ENCODE measurements at places on chromosomes 1 and 21.
A peak's percentile ranks its signal among the peaks of the same experiment; 100 is the strongest.

DNA sequence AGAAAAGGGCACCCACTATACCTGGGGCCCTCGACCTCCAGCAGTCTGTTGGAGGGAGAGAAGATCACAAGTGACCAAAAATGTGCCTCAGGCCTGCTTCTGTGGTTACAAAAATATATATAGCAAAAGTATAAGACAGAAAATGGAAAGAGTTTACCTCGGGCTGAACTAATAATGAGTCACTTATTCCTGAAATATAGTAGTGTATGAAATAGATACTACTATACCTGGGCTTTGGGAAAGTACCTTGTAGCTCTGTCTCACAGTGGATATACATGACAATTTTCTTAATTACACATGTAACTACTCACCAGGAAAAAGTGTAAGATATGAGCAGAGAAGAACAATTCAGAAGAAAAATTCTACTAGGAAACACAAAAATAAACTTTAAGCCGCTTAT is 7.3 kb upstream of the APCS start:
- DNase-seq = no peak

DNA sequence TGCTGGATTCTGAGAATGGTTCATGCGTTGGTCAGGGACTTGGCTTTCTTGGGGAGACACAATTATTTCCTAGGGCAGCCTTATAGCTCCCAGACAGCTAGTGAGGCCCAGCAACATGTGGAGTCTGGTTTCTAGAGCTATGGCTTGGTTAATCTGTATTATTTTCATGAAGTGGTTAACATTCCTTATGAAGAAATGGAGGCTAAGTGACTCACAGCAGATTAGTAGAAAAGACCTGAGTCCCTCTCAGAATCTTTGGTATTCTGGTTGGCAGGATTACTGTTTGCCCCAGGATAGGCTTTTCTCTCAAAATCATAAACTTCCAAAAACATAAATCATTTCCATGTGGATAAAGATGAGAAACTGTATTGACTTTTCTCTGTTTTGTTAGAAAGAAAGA is 42.3 kb downstream of the DUSP10 start:
- DNase-seq = no peak

DNA sequence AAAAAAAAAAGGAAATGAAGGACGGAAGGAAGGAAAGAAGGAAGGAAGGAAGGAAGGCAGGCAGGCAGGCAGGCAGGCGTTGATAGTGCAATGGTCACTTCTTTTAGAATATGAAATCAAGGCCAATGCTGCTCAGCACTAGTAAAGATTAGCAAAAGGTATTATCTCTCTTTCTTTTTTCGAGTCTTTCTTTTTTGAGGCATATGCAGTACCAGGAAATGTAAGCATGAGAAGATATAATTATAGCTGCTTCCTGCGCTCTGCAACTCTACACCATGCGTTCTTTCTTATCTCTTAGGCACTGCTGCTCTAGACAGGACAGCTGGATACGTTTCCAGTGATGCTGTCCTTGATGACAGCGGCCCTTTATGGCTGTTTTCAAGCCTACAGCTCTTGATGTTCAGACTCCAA is 1512.5 kb upstream of the B3GALT2 start:
- DNase-seq = no peak

DNA sequence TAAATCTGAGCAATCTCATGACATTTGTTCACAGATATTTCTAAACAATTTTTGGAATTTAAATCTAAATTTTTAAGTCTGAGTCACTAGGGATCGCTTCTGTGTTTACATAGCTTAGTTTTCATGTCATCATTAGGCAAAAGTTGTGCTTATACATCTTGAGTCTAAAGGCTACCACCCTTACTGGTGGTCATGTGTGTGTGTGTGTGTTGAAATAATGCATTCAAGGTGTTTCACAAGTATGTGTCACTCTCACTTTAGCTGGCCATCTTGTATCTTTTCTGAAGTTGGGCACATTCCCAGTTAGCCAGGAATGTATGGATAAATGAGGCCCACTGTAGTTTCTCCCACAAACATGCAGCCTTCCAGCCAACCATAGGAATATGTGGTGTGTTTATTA is 1162.5 kb upstream of the PRMT6 start:
- no peak for DNase-seq

- no peak for DNase-seq
These were observed 39.1 kb downstream of the KANK4 start for GRCh38 chr1:62280150-62280549.

DNA sequence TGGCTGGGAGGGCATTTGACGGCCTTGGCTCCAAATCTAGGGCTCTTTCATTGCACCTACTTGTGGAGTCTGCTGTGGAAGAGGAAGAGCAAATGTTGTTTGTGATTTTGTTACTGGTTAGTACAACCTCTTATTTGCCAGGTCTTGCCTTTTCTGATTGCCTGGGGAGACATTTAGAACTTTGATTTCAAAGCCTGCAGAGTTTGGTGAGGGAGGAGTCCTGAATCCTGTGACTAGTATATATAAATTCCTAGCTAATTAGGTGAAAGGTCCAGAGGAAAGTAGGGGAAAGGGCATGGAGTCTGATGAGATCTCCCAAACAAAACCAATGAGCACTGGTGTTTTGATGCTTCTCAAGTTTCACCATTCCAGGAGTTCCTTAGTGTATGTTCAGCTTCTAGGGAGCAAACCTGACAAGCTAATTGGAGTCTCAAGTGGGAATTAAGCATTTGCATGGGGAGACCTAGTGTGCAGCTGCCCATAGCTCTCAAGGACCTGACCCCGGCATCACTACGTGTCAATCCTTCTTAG is 5.1 kb upstream of the HMGCS2 start:
- no peak for DNase-seq

GRCh38 chr1:44016041-44016889 is 15.0 kb downstream of the SLC6A9 start:
- no peak for DNase-seq

DNA sequence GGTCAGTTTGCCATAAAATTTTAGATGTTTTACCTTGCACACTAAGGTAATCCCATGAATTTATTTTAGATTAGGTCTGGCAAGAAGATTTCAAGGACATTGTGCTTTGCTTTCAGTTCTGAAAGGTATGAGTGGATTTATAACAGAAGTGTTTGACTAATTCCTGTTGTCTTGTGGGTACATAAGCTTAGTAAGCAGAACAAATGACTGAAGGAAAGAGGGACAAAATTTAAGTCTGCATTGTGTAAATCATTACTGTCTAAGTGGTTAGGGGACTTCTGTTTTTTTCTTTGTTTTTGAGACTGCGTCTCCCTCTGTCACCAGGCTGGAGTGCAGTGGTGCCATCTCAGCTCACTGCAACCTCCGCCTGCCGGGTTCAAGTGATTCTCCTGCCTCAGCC is 60.1 kb downstream of the PKN2 start:
- DNase-seq = no peak

- no peak for DNase-seq
These were observed 804.8 kb downstream of the USP25 start for GRCh38 chr21:16534408-16535101.

DNA sequence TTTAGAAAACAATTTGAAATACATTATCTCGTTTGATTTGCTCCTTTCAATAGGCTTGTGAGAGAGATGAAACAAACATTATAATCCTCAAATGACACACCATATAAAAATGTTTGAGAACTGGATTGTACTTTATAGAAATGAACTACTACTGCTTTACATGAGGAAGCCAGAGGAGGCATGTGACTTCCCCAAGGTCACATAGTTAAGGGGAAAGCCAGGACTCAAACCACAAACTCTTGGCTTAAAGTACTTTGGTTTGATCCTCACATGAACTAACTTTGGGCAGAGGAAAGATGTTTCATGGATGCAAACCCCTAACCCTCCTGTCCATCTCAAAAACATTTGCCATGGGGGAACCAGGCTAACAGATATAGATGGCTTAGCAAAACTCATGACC is 4.7 kb downstream of the ARHGEF11 start:
- DNase-seq = no peak

DNA sequence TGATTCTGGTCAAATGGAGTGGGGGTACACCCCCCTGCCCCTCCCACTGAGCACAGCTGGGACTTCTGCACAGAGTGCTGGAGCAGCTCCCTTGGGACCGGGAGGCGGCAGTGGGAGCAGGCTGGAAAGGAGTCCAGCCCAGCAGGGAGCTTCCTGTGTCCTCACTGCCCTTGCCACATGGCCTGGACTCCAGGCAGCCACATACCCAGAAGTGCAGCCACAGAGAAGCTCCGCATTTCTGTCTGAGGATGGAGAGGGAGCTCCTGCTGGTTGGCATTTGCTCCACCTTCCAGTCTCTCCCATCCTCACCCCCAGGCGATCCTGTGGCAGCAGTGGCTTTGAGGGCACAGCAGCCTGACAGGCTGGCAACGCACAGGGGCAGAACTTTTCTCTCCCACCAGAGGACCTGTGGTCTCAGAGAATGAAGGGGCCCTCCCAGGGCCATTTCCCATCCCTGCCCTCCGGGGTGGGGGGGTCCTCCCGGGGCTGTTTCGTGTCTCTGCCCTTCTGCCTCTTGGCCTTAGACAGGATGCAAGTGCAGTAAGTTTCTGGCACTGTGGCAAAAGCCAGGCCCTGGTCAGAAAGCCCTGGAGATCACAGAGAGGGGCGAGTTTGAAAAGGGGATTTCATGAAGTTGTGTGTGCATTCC is 103.6 kb upstream of the COL6A1 start:
- no peak for DNase-seq

- DNase-seq = no peak
These were observed 4.6 kb downstream of the KLHDC8A start for GRCh38 chr1:205351984-205352713.

DNA sequence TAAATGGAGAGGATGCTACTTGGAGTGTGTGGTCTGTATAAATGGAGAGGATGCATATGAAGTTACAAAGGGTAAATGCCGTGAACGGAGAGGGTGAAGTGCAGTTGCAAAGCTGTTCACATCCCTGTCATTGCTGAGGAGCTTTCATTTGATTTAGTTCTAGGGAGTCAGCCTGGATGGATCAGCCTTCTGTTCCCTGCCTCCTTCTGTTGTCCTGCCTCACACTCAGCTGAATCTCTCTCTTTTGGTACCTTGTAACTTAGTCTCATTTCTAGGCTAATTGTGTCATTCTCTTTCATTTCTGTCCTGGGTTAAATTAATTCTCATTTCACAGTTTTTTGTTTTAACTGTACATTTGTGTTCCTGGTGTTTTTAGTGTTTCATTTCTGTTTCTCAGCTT is 133.2 kb upstream of the COL6A1 start:
- DNase-seq = no peak

DNA sequence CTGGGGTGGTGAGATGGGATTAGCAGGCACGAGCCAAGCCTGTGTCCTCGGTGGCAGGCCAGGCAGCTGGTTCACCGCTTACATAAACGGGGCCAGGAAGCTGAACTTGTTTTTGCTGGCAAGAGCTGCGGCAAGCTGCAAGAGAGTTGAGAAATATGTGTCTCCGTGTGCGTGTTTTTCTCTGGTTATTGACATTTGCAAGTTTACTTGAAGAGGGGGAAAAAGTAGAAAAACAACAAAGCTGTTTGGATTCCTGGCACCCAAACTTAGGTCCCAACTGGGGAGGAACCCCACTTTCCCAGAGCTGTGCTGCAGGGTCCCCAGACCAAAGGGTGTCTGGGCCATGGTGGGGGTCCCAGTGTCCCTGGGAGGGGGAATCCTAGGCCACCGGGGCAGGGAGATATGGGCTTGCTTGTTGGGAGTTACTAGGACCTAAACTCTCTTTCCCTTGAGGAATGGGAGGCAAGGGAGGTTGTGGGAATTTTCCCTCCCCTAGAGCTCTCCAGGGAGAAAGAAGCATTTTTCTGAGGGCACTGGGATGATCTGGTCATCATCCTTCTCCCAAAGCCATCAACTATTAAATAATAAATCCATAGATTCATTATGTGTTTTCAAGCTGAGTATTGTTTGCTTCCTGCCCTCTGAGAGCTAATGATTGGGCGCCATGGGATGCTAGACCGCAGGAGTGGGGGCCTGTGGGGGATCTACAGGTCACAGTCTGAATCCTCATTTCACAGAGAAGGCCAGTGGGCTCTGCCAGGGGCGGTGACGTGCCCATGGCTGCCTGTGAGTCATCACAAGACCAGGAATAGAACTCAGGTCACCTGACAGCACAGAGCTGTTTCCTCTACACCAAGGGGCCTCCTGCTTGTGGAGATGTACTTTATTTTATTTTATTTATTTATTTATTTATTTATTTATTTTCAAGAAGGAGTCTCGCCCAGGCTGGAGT is 14.8 kb downstream of the IL6R start:
- peak; percentile 59 for DNase-seq

GRCh38 chr1:78275906-78276685 is 214.7 kb upstream of the PTGFR start:
- DNase-seq = no peak
